ENCODE measurements at places on chromosomes 3 and 15.
A peak's percentile ranks its signal among the peaks of the same experiment; 100 is the strongest.

- peak; percentile 45 for DNase-seq
These were observed 62.7 kb upstream of the CD47 start for GRCh38 chr3:108153451-108153981.

GRCh38 chr15:62618432-62618831 lies 424.1 kb upstream of the TPM1 start:
- no peak for DNase-seq

DNA sequence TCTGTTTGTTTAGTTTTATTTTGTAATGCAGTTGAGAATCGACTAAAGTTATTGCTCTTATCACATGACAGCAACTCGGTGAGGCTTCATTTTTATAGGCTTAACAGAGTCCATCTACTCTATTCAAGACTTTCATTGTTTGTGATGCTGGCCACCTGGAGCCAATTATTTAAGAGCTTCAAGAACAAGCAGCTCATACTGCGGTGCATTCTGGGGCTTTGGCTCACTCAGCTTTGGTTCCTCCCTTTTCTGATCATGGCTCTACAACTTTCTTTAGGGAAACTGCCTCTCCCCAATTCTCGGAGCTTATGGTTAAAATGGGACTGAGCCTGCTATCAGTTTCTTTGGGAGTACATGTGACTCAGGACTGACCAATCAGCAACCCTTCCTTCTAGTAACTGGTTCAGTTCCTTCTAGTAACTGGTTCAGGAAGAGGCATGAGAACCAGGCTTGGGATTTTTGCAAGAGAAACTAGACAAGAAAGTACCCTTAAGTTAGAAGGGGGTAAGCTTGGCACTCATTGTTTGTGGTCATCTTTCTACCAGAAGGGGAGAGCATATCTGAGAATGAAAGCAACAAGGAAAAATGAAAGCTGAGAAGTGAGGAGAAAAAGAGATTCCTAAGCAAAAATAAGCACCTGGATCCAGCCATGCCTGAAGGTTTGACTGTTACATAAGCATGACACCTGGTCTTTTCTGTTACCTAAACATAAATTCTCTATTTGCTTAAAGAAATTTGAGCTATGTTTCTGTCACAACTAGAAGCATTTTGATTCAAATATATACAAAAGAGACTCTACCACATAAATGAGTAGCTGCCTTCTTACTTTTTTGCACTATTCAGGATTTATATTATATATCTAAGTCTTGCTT lies 24.1 kb upstream of the ARHGEF3 start:
- DNase-seq: no peak

DNA sequence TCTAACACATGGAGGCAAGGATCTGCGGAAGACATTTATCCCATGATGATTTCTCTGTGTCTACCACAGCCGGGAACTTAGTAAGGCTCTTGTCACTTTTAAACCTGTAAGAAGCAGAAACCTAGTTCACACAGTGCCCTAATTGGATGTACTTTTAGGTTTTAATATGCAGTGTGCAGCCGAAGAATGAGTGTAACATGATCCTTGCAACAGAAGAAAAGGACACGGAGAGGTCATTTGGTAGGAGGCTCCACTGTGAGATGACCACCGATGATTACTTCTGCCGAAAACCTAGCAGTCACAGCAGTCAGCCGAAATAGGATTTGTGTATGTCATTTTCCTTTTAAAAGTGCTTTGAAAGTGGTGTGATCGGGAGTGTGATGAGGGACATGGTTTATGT lies 6.8 kb downstream of the CACNA1D start:
- DNase-seq: no peak

GRCh38 chr15:65411465-65412071 lies 11.2 kb downstream of the IGDCC4 start:
- DNase-seq: no peak

- no peak for DNase-seq
These were observed 14.0 kb downstream of the FBXL22 start for GRCh38 chr15:63611177-63611576.

GRCh38 chr3:105527949-105528348 lies 161.2 kb downstream of the ALCAM start:
- DNase-seq: peak; percentile 3

DNA sequence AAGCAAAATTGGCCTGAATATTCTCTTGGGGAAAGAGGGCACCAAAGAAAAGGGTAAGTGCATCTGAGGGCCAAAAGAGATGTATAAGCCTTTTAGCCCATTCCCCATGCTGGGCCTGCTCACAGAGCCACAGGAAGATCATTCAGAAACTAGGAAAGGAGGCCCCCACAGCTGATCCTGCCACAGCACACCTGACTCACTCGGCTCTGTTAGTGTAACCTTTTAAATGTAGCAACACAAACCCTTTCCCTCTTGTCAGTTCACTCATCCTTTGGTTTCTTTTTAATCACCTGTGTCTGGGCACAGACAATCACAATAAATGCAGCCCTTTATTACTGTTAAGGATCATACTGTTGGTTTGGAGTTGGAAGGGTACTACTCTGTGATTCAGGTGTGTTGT lies 69.9 kb downstream of the PDCD6IP start:
- no peak for DNase-seq

- DNase-seq: no peak
These were observed 268.9 kb downstream of the GABRB3 start for GRCh38 chr15:26504009-26504408.

DNA sequence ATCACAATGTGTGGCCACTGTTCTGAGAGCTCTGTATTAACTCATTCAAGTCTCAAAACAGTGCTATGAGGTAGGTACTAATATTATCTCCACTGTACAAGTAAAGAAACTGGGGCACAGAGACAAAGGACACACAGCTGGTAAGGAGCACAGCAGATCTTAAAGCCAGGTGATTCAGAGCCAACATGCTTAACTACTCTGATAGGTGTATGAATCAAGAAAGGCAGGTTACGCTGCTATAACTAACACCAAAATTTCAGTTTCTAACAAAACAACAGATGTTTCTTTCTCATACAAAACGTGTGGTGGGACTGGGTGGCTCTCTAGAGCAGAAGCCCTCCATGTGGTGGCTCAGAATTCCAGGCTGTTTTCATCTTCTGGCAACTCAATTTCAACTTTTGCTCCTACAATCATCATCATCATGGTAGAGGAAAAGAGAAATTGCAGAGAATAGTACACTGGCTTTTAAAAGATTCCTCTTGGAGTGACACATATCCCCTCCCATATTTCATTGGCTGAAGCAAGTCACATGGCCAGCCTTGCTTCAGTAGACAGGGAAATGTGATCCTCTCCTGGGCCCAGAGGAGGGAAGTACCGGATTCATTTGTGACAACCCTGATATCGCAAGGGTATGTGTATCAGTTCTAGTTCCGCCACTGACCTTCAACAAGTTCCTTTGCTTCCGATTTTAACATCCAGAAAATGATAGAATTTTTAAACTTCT lies 126.2 kb upstream of the PTX3 start:
- no peak for DNase-seq

DNA sequence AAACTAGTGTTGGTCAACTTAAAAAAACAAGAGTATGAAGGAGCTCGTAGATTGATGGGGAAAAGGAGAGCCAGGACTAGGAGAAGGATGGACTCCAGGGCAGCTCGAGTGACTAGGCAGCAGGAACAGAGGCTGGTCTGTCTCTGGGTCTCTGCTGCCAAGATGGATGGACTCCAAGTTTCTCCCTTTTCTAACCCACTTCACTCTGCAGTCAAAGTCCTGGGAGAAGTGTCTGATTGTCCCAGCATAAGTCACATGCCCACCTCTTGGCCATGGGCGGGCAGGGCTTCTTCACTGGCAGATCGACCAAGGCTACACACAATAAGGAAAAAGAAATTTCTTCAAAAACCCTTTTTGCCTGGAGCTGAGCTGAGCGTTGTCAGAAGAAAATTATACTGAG lies 9.2 kb upstream of the EPB42 start:
- DNase-seq: no peak

DNA sequence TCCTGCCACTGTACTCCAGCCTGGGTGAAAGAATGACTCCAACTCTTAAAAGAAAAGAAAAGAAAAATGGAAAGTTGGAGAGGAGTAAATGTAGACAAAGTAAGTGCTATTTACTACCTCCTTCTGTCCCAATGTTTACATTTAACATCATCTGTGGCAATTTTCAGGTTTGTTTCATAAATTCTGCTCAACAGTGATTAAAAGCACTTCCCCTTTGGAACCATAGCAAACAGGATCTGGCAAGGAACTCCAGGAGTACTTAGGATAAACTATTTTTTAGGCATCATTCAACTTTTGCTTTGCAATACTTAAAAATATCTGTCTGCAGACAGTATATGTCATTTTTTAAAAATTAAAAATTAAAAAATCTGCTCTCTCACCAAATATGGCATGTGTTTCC lies 5.5 kb upstream of the CX3CR1 start:
- DNase-seq: no peak

DNA sequence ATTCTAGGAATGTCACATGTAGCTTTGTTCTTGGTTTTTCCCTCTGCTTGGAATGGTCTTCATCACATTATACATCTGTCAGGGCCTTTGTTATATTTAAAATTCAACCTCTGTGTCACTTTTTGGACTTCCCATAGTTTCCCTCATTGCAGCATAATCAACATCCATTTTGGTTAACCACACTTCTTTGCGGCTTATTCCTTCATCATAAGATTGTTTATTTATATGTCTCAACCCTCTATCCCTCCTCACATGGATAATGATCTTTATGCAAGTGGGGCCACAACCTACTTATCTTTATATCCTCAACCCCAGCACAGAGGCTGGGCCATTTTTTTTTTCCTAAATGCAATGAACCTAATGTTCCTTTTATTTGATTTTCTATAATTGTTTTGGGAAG lies 260.0 kb upstream of the THBS1 start:
- no peak for DNase-seq

- DNase-seq: no peak
These were observed 8.7 kb upstream of the CACNA2D2 start for GRCh38 chr3:50512131-50512530.

DNA sequence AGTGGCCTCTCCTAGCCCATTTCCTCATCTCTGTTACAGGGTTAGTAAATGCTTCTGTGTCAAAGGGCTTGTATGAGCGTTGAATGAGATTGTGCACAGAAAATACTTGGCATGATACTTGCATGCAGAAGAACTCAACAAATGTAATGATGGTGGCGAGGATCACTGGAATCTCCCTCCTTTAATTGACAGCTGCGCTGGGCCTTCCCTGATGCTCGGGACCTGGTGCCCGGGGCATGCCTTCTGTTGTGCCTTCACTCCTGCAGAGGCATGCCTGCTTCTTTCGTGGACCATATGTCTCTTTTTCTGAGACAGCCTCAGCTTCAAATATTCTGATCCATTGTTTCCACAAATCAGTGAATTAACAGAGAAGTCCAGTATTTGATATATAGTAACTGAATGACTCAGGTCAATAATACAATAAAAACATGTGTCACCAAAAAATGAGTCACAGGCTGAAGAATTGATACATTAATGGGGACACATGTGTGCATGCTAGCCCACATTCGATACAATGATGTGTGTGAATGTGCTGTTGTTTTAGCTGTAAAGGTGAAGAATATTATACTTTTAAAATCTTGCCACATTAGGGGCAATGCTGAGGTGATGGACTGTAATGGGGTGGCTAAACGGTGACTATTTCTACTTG lies 243.3 kb upstream of the TBL1XR1 start:
- DNase-seq: no peak

- no peak for DNase-seq
These were observed 14.6 kb upstream of the DUSP7 start for GRCh38 chr3:52070724-52071621.

DNA sequence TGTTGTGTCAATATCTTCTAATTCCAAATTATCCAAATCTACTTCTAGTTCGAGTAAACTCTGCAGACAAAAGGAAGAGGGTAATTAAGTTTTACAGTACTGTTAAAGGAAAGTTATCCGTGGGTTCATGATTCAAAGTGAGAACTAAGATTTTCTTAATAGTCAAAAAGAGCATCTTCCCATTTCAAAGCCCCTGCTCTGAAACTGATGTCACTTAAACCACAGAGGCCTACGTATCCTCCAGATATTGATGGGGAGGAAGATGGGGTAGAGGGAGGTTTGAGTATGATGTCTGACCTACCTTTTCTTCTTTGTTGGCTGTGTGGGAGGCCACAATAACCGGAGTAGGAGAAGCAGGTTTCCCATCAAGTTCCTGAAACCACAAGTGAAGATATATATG lies 14.1 kb downstream of the MRPS22 start:
- no peak for DNase-seq

DNA sequence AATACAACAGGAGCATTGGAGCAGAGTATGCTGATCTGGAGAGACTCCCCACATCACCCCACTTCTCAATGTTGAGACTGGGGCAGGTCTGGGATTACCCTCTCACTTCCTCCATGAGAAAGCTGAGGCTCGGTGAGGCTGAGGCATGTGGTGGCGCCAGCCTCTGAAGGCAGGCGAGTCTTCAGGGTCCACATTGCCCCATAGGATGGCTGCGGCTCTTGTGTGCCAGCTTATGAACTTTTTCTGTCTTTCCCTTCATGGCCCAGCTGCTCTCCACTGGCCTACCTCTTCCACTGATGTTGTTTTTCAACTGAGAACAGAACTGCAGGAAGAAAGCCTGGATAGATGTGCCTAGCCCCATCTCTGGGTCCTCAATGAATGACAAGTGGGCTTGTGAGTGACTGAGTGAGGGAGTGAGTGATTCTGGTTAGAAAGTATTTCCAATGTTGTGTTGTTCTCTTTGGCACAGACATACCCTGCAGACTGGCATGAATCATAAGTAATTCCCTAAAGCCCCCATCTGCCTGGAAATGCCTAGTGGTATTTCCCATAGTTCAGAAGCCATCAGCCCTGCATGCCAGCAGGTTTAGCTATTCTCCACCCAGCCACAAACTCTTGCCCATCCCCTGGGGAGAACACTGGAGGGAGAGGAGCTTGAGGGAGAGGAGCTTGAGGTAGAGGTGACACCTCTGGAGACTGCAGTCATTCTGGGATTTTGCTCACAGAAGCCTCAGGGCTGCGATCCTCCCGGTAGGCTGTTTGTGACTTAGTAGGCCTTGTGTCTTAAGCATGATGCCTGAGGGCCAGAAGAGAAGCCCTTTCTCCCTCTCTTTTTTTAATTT lies 56.9 kb downstream of the AMOTL2 start:
- DNase-seq: no peak

GRCh38 chr3:34646911-34647460 lies 848.6 kb downstream of the PDCD6IP start:
- DNase-seq: no peak

Data from activated naive CD4-positive, alpha-beta T cell treated with Interleukin-2 at 50 U/mL for 16 hours (primary cell).